Urinary bladder (tissue), 4 donors: ENCODE measurements at places on chromosomes 1 and 21. TPM values are rescaled to one million over a fixed set of nuclear protein-coding genes. Genes with fewer than 3 reads are reported as not detected.

- no peak for DNase-seq
Measured at GRCh38 chr1:192810253-192810880, 1.5 kb downstream of the RGS2 start.

- no peak for DNase-seq
Measured at GRCh38 chr1:115522386-115522785, 119.4 kb upstream of the VANGL1 start.

Gene PCBP3
- 4.3 TPM for total RNA-seq

DNA sequence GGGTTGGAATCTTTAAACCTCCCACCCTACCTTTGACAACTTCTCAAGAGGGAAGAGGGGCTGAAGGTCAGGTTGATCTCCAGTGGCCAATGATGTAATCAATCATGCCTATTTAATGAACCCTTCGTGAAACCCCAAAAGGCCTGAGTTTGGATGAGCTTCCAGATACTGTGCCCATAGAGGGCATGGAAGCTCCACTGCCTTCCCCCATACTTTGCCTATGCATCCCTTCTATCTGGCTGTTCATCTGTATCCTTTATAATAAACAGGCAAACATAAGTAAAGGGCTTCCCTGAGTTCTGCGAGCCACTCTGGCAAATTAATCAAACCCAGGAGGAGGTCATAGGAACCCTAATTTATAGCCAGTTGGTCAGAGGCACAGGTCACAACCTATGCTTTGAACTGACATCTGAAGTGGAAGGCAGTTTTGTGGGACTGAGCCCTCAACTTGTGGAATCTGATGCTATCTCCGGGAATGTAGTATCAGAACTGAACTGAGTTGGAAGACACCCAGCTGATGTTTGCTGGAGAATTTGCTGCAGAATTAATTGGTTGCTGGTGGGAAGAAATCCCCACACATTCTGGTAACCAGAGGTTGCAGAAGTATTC, 24.8 kb downstream of the S100A10 start:
- DNase-seq = no peak

- no peak for DNase-seq
Measured at GRCh38 chr1:209876078-209876800, 48.5 kb downstream of the UTP25 start.

DNA sequence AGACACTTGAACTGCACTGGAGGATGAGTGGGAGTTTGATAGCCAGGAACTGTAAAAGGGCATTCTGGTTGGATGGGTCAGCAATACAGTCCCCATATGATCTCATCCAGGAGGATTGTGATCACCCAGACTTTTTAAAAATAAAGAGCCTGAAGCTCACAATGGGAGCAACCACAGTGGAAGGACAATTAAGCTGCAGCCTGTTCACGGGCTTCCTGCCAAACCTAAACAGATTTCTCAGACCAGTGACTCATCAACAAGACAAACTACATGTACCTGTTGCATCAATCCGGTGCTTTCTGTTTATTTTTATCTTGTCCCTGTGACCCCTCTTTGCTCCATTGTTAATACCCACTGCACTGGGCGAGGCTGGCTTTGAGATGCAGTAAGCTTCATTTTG, 52.3 kb downstream of the PAPPA2 start:
- DNase-seq = no peak

Gene KRTAP21-2
- not detected for total RNA-seq

Gene TCEA3
- 44.8 TPM for total RNA-seq

DNA sequence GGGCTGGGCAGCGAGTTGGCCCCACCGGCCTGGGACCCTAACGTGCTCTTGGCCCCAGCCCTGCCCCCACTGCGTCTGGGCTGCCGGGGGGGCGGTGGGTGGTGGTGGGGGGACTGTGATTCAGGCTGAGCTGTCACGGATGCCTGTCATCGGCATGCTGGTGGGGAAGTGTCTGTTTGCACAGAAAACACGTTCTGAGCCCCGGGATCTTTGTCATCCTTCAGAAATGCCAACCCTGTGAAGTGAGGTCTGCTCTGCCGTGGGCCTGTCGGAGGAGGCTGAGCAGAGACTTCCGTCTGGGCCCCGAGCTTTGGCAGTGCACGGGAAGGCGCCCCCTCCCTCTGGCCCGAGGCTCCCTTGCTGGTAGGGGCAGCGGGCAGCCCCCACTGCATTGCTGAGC, 24.3 kb upstream of the PLCH2 start:
- no peak for DNase-seq

DNA sequence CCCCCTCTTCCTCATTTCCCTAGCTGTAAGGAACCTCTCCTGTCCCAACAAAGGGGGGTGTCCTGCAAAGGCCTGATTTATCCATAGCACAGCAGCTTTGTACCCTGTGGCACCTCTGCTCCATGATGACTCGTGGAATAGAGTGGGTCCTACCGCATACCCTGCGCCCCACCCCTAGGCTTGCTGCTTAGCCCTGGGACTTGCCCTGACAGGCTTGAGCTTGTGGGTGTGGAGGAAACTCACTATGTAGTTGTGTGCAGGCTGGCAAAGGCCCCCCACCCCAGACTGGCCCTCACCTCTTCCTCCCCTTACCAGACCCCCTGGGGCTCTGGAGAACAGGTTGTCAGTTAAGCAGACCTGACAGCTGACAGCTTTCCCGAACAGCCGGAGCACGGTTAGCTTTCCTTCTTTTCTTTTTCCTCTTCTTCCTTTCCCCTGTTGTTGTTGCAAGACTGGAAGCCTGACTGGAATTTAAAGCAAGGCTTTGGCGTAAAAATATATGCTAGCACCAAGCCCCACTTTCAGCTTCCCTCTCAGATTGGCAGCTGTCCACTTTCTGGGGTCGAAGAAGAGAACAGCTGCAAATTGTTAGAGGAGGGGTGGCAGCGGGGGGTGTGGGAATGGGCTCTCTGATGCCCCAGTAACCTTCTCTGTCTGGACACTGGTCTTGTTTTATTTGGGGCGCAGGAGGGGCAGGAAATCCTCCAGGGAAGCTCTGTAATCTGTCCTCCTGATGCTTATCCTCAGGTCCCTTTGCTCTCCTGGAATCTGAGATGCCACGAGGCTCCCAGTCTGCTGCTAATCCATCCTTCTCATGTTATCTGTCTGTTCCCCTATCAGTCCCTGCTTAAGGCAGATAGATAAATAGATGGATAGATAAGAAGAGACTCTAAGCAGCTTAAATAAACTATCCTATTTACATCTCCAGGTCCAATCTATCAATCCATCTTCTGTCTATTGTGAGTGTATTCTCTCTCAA, 134.6 kb downstream of the BRINP2 start:
- DNase-seq = no peak

GRCh38 chr1:43832255-43832654, 101.3 kb upstream of the ARTN start:
- DNase-seq = no peak

- no peak for DNase-seq
Measured at GRCh38 chr1:21704145-21704544, 35.0 kb upstream of the RAP1GAP start.

GRCh38 chr1:14571810-14572767, 26.4 kb upstream of the KAZN start:
- no peak for DNase-seq

Gene LCE1A
- total RNA-seq = not detected

Gene NCF2
- total RNA-seq = 8.6 TPM

Gene GPR157
- total RNA-seq = 53.5 TPM

Gene RGSL1
- total RNA-seq = not detected

- no peak for DNase-seq
Measured at GRCh38 chr1:234212764-234213657, 160.2 kb upstream of the COA6 start.

DNA sequence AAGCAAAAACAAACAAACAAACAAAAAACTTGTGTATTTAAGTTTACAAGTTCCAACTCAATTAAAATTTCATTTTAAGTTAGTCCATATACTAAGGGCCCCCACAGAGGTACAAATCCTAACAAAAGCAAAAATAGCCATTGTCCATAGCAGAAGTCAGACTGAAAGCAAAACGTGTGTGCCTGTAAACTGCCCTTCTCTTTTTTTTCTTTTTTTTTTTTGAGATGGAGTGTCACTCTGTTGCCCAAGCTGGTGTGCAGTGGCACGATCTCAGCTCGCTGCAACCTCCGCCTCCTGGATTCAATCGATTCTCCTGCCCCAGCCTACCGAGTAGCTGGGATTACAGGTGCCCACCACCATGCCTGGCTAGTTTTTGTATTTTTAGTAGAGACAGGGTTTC, 11.6 kb upstream of the IFNGR2 start:
- DNase-seq = no peak

Gene TMEM222
- 12.8 TPM for total RNA-seq

DNA sequence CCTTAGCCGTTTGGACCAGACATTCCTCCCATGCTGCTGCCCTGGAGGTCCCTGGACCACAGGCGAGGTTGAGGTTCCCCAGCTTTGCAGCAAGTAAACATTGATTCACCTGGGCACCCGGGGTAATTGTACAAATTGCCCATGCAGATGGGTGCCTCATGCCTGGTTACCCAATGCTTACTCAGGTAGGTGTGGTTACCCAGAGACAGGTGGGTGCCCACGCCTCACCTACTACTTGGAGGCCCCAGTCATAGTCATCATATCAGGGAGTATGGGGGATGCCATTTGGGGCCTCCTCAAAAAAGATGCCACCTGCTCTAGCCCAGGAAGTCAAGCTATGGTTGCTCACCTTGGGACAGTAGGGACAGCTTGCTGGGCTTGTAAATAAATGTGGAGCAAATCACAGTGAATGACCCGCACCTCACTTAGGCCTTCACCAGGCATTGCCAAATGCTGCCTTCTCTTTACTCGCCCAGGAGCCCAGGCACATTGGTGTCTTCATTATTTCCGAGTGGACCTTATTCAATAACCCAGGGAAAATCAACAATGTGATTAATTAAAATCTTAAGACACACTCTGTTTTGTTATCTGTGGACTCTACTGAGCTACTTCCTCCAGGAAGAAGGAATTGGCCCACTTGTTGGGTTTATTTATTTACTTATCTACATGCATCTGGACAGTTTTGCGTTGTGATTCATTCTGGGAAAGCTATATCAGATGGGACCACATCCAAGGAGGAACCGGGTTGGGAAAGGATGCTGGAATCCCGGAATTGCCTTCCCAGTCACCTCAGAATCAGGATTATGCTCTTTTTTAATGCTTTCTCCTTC, 35.6 kb upstream of the GRHL3 start:
- DNase-seq = no peak

Gene BGLAP
- total RNA-seq = 0.42 TPM
